Stimulated activated CD8-positive, alpha-beta memory T cell treated with anti-CD3 and anti-CD28 coated beads, Interleukin-7, amount 100 ng/mL, for 1 hour (primary cell): ENCODE measurements at places on chromosomes 6 and 20.

DNA sequence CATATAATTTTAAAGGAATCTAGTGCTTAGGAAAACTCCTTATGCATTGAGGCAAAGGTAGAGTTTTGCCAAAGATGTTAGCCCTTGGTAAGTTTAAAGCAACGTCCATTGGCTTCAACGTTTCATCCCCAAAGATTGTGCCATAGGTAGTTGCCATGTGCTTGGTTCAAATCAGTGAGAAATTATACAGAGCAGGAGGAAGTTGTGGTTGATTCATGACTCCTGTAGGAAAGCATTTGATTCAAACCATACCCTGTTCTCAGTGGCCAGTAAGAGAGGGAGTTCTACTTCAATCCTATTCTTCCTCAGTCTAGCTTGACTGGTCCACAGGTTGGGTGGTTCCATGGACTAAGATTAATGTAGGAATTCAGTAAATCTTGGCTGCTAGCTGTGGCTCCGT, 535.6 kb downstream of the QKI start:
- DNase-seq: no peak

GRCh38 chr6:155483858-155484257, 28.2 kb upstream of the NOX3 start:
- DNase-seq: no peak

- no peak for DNase-seq
Measured at GRCh38 chr6:112296122-112296521, 41.8 kb upstream of the LAMA4 start.

DNA sequence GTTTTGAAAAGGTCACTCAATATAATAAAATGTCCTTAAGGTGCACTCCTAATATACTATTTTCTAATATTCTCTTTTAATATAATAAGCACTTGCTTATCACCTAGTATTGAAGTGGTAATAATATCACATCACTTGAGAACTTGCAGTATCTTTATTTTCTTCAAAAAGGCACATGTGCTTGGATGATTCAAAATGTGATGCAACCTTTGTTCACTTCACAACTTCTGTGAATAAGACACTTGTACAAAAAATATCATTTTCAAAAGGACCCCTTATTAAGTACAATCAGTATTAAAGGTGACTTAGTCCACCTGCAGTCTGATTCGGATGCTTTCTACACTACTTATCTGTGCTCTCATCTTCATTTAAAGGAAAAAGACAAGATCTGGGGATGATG, 3.4 kb downstream of the PRELID3B start:
- DNase-seq: no peak

DNA sequence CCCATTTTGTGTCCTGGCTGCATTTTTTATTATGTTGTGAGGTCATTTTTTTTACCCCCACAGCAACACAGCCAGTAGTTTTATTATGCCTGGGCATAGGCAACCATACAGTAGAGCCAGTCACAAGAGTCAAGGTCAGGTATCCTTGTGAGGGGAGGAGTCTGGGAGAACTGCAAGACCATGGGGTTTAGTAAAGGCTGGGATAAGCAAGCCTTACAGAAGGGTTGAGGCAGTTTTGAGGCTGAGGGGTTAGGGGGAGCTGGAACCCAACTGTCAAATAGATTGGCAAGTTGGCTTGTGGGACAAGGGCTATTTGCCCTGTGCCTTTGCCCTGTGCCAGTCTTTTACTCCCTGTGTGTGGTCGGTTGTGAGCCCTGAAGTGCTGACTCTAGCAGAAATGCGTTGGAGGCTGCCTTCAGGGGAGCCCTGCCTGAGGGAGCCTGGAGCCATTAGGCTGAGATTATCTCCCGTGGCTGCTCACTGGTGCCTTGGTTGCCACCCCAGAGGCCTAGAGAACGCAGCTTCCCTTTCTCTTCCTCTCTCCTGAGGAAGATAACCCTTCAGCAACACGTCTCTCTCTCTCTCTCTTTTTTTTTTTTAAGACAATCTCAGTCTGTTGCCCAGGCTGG, 31.1 kb downstream of the RALY start:
- DNase-seq: no peak

DNA sequence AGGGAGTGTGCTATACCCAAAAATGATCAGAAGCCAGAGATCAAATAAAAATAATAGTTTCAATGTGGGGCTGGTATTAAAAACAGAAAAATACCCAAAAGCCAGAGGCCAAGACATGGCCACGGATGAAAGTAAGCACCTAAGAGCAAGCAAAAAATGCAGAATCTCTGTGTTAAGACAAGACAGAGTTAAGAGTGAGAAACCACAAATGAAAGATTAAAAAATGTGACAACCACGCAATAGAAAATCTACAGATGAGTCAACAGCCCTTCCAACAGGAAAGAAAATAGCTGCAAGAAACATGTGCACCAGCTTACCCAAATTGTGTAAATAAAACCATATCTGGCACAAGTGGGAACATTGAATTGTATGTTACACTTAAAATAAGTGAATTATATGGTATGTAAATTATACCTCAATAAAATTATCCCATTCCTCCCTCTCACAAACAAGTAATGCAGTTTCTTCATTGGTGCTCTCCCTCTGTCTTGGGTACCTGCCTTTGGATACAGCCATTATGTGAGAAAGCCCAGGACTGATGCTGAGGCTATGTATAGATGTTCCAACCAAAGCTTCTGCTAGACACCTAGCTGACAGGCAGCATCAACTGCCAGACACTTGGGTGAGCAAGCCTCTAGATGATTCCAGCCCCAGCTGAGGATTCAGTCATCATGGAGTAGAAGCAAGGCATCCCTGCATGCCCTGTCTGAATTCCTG, 55.3 kb upstream of the UFL1 start:
- DNase-seq: no peak

GRCh38 chr20:43702502-43702901, 24.3 kb downstream of the GTSF1L start:
- no peak for DNase-seq

- no peak for DNase-seq
Measured at GRCh38 chr20:4546786-4547185, 174.9 kb upstream of the PRND start.

GRCh38 chr6:146029573-146030184, 817 bp downstream of the GRM1 start:
- no peak for DNase-seq

- DNase-seq: no peak
Measured at GRCh38 chr20:23138226-23138625, 52.1 kb upstream of the CD93 start.

- DNase-seq: no peak
Measured at GRCh38 chr6:149077208-149077607, 240.3 kb upstream of the TAB2 start.

DNA sequence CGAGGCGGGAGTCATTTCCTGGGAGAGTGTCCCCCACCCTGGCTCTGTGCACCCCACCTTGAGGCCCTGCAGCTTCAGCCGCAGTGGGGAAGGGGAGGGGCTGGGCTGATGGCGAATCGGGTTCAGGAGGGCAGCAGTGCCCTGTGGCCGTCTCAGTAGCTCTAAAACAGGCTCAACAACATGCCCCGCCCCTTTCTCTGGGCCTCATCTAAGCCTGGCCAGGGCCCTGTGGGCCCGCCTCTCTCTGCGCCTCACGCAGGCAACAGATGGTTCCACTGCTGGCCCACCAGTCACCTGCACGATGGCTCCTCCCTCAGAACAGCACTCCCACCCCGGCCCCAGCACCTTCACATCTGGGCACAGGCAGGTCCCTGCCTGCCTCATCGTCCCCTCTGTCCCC, 30.2 kb downstream of the CHRNA4 start:
- DNase-seq: no peak

DNA sequence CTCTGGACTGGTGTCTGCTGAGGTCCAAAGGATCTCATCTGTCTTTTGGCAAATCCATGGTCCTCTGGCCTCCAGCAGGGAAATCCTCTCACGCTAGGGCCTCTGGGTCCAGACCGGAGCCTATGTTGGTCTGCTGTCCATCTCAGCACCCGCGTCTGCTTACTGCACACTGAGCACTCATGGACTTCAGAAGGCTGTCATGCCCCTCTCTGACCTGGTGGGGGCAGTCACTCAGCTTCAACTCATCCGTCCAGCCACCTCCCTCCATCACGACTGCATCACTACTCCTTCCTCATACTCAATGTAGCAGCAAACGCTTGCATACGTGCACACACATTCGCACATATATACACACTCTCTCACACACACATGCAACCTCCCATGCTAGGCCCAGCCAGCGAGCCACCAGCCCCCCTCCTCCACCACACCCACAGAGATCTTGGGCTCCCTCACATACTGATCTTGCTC, 33.3 kb downstream of the GABRR2 start:
- DNase-seq: no peak

- no peak for DNase-seq
Measured at GRCh38 chr6:15255481-15255880, 9.6 kb downstream of the JARID2 start.

- no peak for DNase-seq
Measured at GRCh38 chr6:123589317-123589716, 47.4 kb downstream of the TRDN start.

GRCh38 chr6:33896391-33897188, 92.8 kb upstream of the MLN start:
- no peak for DNase-seq

DNA sequence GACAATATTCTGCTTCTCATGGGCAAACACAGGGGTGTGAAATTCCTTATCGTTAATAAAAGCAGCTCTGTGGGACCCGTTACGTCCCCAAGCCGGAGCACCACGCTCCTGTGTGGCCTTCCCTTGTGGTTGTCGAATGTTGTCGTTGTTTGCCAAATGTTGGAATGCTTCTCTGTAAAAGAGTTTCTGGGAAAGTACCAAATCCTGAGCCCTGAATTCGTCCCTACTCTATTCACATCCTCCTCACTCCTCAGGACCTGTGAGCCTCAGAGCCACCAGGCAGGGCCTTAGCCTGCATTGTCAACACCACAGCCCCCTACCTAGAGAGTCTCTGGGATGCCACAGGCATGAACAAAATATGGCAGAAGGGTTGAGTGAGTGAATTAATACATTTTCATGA, 64.0 kb downstream of the THBS2 start:
- no peak for DNase-seq

DNA sequence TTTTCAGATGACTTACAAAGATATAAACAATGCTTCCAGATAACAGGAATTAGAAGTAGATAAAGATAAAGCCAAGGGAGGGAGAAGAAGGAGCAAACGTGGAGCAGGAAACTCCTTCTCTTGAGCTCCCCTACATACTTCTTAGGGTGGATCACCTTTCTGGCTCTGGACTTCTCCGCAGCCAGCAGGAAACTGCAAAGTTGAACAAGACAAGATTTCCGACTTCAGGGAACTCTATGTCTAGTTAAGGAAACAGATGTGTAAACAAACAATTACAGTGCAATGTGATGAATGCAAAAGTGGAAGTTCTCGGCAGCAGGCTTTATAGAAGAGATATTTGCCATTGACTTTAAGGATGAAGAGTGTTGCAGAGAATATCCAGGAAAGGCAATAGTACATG, 134.0 kb upstream of the MARCKS start:
- no peak for DNase-seq

DNA sequence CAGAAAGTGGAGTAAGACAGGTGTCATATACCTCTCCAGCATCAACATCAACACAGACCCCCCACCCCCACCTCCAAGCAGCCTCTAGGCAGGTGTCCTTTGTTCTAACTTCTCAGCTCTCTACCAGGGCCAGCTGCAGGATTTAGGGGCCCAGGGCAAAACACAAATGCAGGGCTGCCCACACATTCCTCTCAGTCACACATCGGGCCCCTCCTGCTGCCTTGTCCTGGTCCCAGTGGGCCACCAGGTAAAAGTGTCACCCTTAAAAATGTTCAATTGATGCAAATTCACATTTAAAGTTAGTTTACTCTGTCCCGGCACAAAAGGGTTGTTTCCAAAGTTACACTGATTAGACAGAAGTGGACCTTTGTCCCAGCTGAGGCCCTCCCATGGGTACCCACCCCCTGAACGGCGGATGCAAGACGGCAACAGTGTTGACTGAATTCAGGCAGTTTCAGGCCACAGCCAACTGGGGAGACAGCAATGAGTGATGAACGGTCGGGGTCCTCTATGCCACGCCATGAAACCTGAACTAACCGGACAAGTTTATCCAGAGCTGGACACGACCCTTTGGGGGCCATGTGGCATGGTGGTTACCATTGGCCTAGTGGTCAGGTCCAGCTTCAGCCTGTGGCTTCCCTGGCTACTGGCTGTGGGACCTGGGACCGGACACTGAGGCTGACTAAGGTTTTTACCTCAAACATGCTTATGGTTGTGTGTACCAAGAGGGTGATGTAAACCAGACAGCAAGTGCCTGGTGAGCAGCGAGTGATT, 52.2 kb upstream of the UNC93A start:
- no peak for DNase-seq

GRCh38 chr20:13442986-13443385, 195.7 kb downstream of the TASP1 start:
- DNase-seq: no peak

DNA sequence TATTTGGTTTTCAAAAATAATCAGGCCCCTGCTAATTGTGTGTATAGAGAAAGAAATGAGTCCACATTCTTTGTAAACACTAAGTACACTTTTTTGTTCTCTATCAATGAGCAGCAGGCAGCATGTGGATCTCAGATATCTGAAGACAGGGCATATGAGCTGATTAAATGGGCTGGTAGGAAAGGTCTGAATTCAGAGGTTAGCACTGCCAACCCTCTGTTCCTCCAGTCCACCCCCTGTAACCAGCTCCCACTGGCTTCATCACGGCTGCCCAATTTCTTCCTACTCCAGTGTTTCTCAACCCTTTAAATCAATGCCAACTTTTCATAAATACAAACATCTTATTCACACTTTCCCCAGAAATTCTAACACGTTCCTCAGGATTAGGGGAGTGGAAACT, 128.5 kb downstream of the TPBG start:
- DNase-seq: no peak

DNA sequence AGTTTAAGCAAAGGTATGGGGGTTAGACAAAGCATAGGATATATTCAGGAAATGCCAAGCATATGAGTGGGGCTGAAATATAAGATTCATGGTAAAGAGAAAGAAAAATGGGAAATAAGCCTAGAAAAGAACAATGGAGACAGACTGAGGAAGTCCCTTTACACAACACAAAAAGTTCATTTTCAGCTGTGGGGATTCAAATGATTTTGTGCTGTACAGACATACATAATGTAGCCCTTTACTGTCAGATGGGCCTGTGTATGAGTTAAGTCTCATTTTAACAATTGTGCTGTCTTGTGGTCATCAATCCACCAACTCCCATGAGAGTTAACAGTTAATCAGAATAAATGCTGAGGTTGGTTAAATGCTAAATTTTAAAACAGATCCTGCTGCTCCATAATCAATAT, 37.2 kb downstream of the REV3L start:
- DNase-seq: no peak

DNA sequence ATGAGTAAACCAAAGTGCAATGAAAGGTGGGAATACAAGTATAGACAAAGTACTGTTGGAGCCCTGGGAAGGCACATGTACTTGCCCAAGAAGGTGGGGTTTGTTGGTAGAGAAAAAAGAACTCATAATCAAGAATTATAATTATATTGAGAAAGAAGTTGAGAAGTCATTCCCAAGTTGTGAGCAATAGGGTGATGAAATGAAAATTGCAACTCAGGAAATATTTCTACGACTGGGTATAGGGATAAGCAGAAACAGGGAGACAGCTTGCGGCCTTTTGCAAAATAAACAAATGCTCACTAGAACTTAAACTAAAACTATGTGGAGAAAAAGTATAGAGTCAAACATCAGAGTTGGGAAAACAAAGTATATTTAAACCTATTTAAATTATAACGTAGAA, 250.7 kb upstream of the FAM83B start:
- no peak for DNase-seq
